ENCODE measurements at places on chromosomes 5 and 9. TPM values are rescaled to one million over a fixed set of nuclear protein-coding genes. Genes with fewer than 3 reads are reported as not detected.

Gene NSG2
- 0.04 TPM for polyA plus RNA-seq

Gene OR1L4
- polyA plus RNA-seq, result not detected

Gene FAM114A2
- polyA plus RNA-seq, result 8.2 TPM

Gene REEP2
- 2.6 TPM for polyA plus RNA-seq

Gene LRRC19
- not detected for polyA plus RNA-seq

Gene ARPC5L
- 64.4 TPM for polyA plus RNA-seq

Gene GALT
- 16.6 TPM for polyA plus RNA-seq

Gene RCL1
- 10.8 TPM for polyA plus RNA-seq

Gene ELL2
- 29.1 TPM for polyA plus RNA-seq

Gene CER1
- not detected for polyA plus RNA-seq

Gene LCN15
- not detected for polyA plus RNA-seq

Gene KCNIP1
- 0.04 TPM for polyA plus RNA-seq

Gene PCDHB14
- polyA plus RNA-seq, result 0.88 TPM

Gene PDGFRB
- polyA plus RNA-seq, result 9.6 TPM

Gene ST6GALNAC6
- polyA plus RNA-seq, result 21.8 TPM

Gene ZNF608
- polyA plus RNA-seq, result 5.9 TPM

Gene HMGCR
- 19.3 TPM for polyA plus RNA-seq

Gene OBP2B
- not detected for polyA plus RNA-seq

Gene TRIM23
- polyA plus RNA-seq, result 1.9 TPM

Gene C9
- polyA plus RNA-seq, result not detected

Gene CCDC187
- not detected for polyA plus RNA-seq

Gene LRRC70
- 1.2 TPM for polyA plus RNA-seq

Gene SMIM32
- not detected for polyA plus RNA-seq

Gene DMRT3
- polyA plus RNA-seq, result 0.20 TPM

Gene TLX3
- polyA plus RNA-seq, result not detected

Gene IFNA13
- not detected for polyA plus RNA-seq

Gene AGXT2
- not detected for polyA plus RNA-seq

Gene HTR1A
- not detected for polyA plus RNA-seq

Gene PCDHGA9
- 0.83 TPM for polyA plus RNA-seq

Gene KCNN2
- 0.22 TPM for polyA plus RNA-seq

Gene PCDHGB7
- polyA plus RNA-seq, result 1.2 TPM

Gene ATP10B
- polyA plus RNA-seq, result 6.6 TPM

Gene JAKMIP2
- polyA plus RNA-seq, result 0.10 TPM

Gene SOWAHA
- polyA plus RNA-seq, result 0.07 TPM

Gene LRRC14B
- 0.02 TPM for polyA plus RNA-seq

Gene DAB2IP
- 16.7 TPM for polyA plus RNA-seq

Gene AKNA
- polyA plus RNA-seq, result 8.3 TPM

Data from esophagus (tissue), 2 donors.